Activated CD4-positive, alpha-beta T cell treated with anti-CD3 and anti-CD28 coated beads, Interleukin-2, amount 10 ng/mL, durations not matched to agents 7 days and 5 days (primary cell): ENCODE measurements at places on chromosomes 7 and 10. TPM values are rescaled to one million over a fixed set of nuclear protein-coding genes. Genes with fewer than 3 reads are reported as not detected.
A peak's percentile ranks its signal among the peaks of the same experiment; 100 is the strongest.

Gene GARIN1A
- 0.92 TPM for total RNA-seq

DNA sequence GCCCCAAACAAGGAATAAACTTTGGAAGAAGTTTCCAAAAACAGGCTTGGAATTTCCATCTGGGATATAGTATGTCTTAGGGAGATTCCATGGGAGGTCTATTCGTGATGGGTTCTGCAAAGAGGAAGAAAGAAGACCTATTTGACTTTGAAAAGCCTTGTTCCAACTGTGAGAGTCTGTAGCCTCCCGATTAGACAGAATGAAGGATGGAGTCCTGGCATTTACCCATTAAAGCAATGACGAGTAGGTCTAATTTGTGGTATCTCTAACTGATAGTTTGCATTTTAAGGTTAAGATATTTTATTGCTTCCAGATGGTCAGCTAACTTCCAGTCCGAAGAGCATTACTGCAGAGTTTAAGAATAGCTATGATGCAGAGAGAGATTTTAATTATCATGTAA lies 19.5 kb upstream of the GALNT17 start:
- H3K4me3 ChIP-seq, result no peak overlapping the region
- H3K36me3 ChIP-seq, result no peaks in the 10 kb centered on the region
- H3K27me3 ChIP-seq, result no peaks in the 10 kb centered on the region
- no peaks in the 10 kb centered on the region for H3K4me1 ChIP-seq
- no peak for DNase-seq
- no peak overlapping the region for H3K27ac ChIP-seq

GRCh38 chr10:17497446-17498030 lies 43.1 kb upstream of the ST8SIA6 start:
- peaks cover 22% of the 10 kb centered on the region for H3K27me3 ChIP-seq
- H3K4me1 ChIP-seq, result no peaks in the 10 kb centered on the region
- H3K27ac ChIP-seq, result no peak overlapping the region
- no peak for DNase-seq
- H3K4me3 ChIP-seq, result no peak overlapping the region
- H3K36me3 ChIP-seq, result peaks cover 1% of the 10 kb centered on the region

- H3K36me3 ChIP-seq, result no peaks in the 10 kb centered on the region
- no peak overlapping the region for H3K27ac ChIP-seq
- no peaks in the 10 kb centered on the region for H3K4me1 ChIP-seq
- H3K4me3 ChIP-seq, result no peak overlapping the region
Measured at GRCh38 chr7:103795787-103796186, 193.7 kb downstream of the RELN start.

GRCh38 chr7:33062023-33062781 lies at the start of gene NT5C3A:
TSS of gene NT5C3A (minus strand) at chr7:33062776. CDS start at chr7:33062705, 71 bp downstream.
- peak within 1 kb of the TSS; percentile 98 for H3K4me3 ChIP-seq
- peaks cover 48% of the 10 kb centered on the region for H3K4me1 ChIP-seq
- H3K27ac ChIP-seq, result peak within 1 kb of the TSS; percentile 95
- H3K36me3 ChIP-seq, result peaks cover 18% of the 10 kb centered on the region
